ENCODE measurements at places on chromosomes 3 and 15. TPM values are rescaled to one million over a fixed set of nuclear protein-coding genes. Genes with fewer than 3 reads are reported as not detected.
A peak's percentile ranks its signal among the peaks of the same experiment; 100 is the strongest.

GRCh38 chr15:62753518-62754221 is 288.9 kb upstream of the TPM1 start:
- H3K27me3 ChIP-seq, result no peaks in the 10 kb centered on the region
- H3K27ac ChIP-seq, result no peak overlapping the region
- no peak overlapping the region for H3K4me3 ChIP-seq
- H3K36me3 ChIP-seq, result peaks cover 29% of the 10 kb centered on the region

- H3K36me3 ChIP-seq, result peaks cover 12% of the 10 kb centered on the region
- H3K27me3 ChIP-seq, result no peaks in the 10 kb centered on the region
- peaks cover 8% of the 10 kb centered on the region for H3K4me1 ChIP-seq
- no peak overlapping the region for H3K4me3 ChIP-seq
Measured at GRCh38 chr3:128807186-128807830, 72.1 kb upstream of the ACAD9 start.

DNA sequence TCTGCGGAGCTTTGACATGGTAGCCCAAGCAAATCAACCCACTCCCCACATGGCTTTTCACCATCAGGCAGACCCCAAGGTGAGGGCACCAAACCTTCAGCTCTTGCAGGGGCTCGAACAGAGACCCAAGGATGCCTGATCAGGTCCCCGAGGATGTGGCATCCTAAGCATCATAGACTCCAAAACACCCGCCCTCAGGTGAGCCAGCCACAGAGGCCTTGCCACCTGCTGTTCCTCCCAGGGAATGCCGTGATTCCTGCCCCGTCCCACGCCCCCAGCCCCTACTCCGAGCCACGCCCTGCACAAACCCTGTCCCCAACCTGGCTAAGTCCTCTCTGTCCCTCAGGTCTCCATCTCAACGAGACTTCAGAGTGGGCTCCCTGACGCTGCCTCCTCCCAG is 34.7 kb upstream of the SLC41A3 start:
- H3K36me3 ChIP-seq, result no peaks in the 10 kb centered on the region
- peak; percentile 52 for DNase-seq
- H3K27me3 ChIP-seq, result no peaks in the 10 kb centered on the region
- no peaks in the 10 kb centered on the region for H3K4me1 ChIP-seq

DNA sequence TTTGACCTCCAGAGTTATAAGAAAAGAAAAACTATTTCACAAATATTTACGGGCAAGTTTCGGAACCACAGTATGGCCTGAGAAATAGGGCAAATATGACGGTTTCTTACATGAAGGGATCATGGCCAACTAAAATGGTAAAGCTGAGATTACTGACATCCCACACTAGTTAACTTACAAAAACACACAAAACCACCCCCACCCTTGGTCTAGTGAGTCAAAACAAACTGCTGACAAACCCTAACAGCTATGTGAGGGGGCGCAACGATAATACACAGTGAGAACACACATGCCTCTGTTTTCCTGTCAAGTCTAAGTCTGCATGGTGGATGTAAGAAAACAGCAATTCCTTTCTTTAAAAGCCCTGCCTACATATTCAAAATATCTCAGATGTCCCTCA is 32.3 kb downstream of the CBLB start:
- H3K36me3 ChIP-seq, result peaks cover 42% of the 10 kb centered on the region
- H3K4me3 ChIP-seq, result no peak overlapping the region
- H3K27me3 ChIP-seq, result no peaks in the 10 kb centered on the region
- peaks cover 12% of the 10 kb centered on the region for H3K4me1 ChIP-seq
- DNase-seq, result no peak

GRCh38 chr15:67178569-67179210 is 75.8 kb downstream of the AAGAB start:
- peaks cover 3% of the 10 kb centered on the region for H3K27me3 ChIP-seq
- H3K27ac ChIP-seq, result peak overlapping the region; percentile 76
- DNase-seq, result no peak
- peak overlapping the region; percentile 8 for H3K4me3 ChIP-seq
- H3K4me1 ChIP-seq, result peaks cover 47% of the 10 kb centered on the region

DNA sequence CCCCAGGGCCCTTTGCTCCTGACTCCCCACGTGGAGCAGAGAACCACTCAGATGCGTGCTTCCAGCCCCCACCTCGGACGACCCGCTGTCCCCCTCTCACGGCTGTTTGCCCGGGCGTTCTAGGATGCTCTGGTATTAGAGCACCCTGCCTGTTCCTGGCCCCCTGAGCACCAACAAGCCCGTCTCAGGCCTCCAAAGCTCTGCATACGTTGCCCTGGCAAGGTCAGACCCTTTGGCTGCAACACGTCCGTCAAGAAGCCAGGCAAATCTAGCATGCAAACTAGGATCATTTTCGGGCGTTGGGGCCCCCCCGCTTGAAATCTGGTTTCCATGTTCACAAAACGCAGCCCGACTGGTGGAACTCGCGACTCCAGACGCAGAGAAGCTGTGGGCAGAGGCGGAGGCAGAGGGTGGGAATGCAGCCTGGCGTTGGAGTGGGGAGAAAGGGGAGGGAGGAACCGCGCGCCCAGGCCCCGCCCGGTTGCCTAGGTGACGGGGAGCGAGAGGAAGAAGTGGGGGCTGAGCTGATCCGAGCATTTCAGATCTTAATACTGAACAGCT is 86.2 kb upstream of the PIAS1 start:
- H3K36me3 ChIP-seq, result no peaks in the 10 kb centered on the region
- peak overlapping the region; percentile 88 for H3K4me3 ChIP-seq
- H3K27me3 ChIP-seq, result no peaks in the 10 kb centered on the region
- peaks cover 20% of the 10 kb centered on the region for H3K4me1 ChIP-seq
- peak; percentile 84 for DNase-seq
- H3K27ac ChIP-seq, result peak overlapping the region; percentile 77

- no peak overlapping the region for H3K4me3 ChIP-seq
- peak overlapping the region; percentile 32 for H3K27ac ChIP-seq
- no peak for DNase-seq
- H3K36me3 ChIP-seq, result no peaks in the 10 kb centered on the region
- peaks cover 3% of the 10 kb centered on the region for H3K4me1 ChIP-seq
- H3K27me3 ChIP-seq, result peaks cover 2% of the 10 kb centered on the region
Measured at GRCh38 chr3:124467980-124468902, 262.0 kb upstream of the UMPS start.

DNA sequence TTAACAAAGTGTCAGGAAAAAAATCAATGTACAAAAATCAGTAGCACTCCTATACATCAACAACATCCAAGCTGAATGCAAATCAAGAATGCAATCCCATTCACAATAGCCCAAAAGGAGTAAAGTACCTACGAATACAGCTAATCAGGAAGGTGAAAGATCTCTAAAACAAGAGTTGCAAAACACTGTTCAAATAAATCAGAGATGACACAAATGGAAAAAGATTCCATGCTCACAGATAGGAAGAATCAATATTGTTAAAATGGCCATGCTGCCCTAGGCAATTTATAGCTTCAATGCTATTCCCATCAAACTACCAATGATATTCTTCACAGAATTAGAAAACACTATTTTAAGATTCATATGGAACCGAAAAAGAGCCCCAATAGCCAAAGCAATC is 223.7 kb upstream of the CD96 start:
- H3K4me1 ChIP-seq, result no peaks in the 10 kb centered on the region
- H3K36me3 ChIP-seq, result no peaks in the 10 kb centered on the region
- no peaks in the 10 kb centered on the region for H3K27me3 ChIP-seq
- no peak overlapping the region for H3K4me3 ChIP-seq
- no peak for DNase-seq

DNA sequence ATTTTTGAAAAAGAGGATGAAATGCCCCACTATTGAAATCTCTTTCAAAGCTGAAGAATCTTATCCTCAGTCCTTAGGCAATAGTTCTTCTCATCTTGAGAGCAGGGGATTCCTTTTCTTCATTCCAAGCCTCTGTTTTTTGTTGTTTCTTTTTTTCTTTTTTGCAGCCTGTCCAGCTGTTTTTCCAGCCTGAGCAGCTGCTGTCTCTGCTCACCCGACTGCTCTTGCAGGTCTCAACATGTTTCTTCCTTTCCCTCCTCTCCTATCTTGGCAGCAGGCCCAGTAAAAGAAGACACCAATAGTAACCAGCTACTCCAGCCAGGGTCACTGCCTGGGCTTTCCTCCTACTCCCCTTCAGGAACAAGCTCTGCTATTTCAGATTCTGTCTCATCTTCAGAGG is 23.8 kb downstream of the MEX3B start:
- H3K27ac ChIP-seq, result peak overlapping the region; percentile 70
- no peak for DNase-seq
- peak overlapping the region; percentile 21 for H3K4me3 ChIP-seq
- no peaks in the 10 kb centered on the region for H3K27me3 ChIP-seq
- peaks cover 10% of the 10 kb centered on the region for H3K4me1 ChIP-seq

GRCh38 chr3:170476291-170476690 is 57.6 kb downstream of the CLDN11 start:
- no peak for DNase-seq
- no peak overlapping the region for H3K27ac ChIP-seq
- H3K4me1 ChIP-seq, result peaks cover 36% of the 10 kb centered on the region

Gene GOLGA6A
- total RNA-seq, result not detected

Gene RBPMS2
- total RNA-seq, result 19.7 TPM

Gene CIB1
- 36.8 TPM for total RNA-seq

Gene INSYN1
- 5.8 TPM for total RNA-seq

Gene FBXO40
- not detected for total RNA-seq

Gene TP53BP1
- total RNA-seq, result 101 TPM
